ENCODE measurements at places on chromosomes 5 and 9.

GRCh38 chr9:30757723-30758122, 1626.7 kb upstream of the ACO1 start:
- no peak for DNase-seq

DNA sequence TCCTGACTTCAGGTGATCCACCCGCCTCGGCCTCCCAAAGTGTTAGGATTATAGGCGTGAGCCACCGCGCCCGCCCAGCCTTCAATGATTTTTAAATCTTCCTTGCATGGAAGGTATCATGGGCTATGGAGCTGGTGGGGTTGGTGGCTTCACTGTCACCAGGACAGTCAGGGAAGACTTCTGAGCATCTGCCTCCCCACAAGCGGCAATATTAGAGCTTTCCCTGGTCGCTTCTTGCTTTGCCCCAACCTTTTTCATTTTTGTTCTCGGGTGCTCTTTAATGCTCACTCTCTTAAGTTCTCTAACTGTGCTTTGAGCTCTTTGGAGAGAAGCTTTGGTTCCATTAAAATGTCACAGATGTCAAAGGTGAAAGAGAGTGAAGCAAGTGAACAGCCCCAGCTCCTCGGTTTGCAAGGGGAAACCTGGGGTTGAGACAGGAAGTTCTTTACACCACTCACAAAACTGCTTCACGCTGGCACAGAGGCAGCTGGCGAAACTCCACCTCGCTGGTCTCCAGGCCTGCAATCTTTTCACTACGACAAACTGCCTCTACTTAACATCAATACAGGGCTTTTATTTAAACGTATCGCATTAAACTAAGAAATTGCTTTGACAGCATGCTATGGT, 142.5 kb upstream of the RETREG1 start:
- no peak for DNase-seq

DNA sequence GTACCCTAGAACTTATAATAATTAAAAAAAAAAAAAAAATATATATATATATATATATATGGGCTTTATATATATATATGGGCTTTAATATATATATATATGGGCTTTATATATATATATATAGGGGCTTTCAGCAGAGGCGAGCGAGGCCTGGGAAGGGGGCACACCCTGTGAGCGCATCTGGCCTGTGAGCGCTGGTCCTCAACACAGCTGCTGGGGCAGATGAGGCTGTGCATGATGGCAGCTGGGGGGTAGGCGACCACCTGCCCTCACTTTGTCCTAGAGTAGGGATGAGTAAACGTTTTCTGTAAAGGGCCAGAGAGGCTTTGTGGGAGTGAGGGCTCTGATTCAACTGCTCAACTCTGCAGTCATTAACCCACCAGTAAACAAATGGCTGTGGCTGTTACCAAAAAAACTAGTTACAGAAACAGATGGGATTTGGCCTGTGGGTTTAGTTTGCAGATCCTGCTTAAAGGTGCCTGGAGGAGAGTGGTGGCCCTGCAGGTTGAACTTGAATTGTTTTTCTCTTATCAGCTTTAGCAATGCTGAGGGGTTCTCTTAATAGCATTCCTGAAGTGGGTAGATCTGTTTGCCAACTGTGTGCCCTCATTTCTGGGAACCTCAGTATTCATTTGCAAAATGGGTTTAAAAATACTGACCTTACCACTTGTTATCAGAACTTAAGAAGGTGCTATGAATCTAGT, 88.1 kb upstream of the EPB41L4B start:
- no peak for DNase-seq

DNA sequence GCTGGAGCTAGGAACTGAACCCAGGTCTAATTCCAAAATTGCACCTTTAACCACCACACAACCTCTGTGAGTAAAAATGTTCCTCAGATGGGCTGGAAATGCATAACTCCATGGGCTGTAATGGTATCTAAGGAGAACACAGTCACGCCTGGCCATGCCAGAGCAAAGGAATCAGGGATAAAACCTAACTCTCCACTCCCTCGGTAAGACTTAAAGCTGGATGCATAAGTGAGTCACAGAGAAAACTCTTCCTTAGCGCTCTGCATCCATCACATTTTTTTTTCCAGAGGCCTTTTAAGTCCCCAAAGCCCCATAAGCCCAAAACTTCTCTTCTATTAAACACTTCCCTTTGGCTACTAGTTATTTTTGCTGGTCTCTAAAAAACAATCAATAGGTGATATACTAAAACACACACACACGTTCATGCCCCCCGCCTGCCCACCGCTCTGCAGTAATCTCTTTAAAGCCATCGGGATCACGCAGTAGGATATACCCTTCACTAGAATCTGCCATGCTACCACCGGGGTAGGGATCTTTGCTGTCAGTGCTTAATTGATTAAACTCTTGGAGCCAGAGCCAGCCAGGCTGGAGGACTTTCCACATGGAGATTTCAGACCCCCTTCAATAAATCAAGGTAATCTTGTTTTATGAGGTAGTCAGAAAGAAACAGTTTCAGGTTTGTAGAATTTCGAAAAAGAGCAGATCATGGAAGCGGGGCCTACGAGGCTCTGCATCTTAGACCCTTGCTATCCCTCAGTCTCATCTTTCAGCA, 212.9 kb downstream of the MAPKAP1 start:
- no peak for DNase-seq

DNA sequence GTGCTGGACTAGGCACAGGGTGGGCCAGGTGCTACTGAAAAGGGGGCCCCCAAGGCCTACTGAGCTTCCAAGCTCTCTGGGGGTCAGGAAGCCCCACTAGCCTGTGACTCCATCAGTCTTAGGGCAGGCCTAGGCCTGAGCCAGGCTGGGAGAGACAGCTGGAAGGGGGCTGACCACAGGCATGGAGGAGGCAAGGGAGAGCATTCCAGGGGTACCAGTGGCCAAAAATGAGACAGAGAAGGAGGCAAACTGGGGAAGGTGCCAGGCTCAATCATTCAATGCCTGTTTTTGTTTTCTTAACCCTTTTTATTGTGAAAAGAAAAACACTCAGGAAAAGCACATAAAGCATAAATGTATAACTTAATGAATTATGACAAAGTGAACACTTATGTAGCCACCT, 26.2 kb upstream of the TCF7 start:
- DNase-seq = no peak

GRCh38 chr9:74282526-74283253, 214.4 kb upstream of the RORB start:
- DNase-seq = no peak

- DNase-seq = no peak
Observed at GRCh38 chr9:20611691-20612287, 10.5 kb downstream of the MLLT3 start.

- DNase-seq = no peak
Observed at GRCh38 chr5:66553916-66554575, 42.1 kb upstream of the MAST4 start.

GRCh38 chr5:171629628-171630349, 155.8 kb upstream of the SMIM23 start:
- DNase-seq = no peak

DNA sequence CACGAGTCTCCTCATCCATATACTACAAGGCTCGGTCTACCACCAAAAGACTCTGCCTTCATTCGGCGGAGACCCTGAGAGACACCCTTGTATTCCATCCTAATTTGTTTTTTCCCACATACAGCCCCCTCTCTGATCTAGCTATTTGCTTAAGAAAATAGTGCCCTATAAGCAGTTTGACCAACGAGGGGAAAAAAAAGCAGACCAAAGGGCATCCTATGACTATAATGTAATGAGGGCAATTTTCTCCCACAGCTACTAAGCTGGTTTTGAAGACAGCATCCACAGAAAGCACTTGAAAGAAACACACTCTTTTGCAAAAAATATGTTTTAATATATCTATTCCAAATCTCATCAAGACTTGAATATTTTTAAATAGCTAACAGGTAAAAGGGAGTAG, 147.8 kb downstream of the MLLT3 start:
- DNase-seq = no peak

- DNase-seq = no peak
Observed at GRCh38 chr9:13688223-13688989, 408.9 kb upstream of the MPDZ start.

DNA sequence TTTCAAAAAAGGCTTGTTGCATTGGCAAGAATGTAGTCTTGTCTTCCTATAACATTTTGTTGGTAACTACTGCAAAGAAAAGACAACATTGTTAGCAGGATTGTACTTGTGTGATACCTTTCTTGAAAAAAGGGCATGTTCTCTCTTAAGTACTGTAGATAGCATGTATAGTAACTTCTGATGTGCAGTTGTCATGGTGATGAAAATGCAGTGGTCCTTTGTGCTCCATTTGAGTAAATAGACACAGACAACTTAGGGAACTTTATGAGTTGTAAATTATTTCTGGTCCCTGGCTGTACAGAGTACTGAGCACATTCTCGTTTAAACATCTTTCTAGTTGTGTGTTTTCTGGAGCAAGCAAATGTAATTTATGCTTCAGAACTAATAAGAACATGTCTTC, 103.3 kb downstream of the CD180 start:
- DNase-seq = no peak

DNA sequence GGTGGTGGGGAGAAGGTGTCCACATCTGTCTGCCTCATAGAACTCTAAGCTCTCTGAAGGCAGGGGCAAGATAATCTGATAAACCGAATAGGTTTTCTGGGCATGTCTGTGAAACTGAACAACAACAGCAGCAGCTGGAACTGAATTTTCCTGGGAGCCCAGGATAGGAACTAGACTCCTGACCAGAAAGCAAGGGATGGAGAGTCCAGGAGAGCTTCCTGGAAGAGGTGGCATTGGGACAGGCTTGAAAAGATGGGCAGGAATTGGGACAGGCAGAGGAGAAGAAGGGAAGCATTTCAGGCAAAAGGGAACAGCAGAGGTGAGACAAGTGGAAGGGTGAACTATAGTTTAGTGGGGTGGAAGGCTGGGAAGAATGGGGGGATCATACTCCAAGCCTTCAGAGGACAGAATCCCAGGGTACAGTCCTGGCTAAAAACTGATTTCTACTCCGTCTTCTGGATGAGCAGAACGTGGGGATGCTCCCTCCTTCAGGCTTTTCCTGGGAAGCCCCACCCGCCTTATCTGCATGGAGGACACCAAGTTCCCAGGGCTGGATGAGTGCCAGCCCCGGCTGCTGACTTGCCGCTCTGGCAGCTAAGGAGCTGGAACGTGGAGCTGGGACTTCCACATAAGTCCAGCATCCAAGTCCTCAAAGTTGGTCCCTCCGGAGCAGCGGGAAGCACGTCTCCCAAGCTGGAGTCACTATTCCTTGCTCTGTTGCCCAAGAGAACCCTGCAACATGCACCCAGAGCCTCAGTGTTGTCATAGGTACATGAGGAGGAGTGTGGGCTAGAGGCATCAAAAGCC, 13.9 kb upstream of the KIF12 start:
- no peak for DNase-seq

GRCh38 chr5:67672636-67673035, 476.0 kb upstream of the CD180 start:
- DNase-seq = no peak

DNA sequence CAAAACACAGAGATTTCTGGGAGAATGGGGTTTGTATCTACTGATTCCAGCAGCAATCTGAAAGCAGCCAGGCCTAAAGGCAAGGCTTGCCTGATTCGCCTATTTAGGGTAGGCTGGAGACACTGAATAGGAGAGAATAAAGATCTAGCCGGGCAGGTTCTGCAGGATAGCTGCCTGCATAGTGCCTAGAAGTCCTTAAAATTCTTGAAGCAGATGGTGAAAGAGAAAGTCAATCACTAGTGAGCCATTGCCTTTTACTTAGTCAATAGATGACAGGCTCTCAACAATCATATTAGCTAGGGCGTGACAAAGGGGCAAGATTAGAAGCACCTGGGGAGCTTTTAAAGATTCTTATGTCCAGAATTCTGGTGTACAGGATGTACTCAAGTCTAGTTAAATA, 522.7 kb downstream of the HTR1A start:
- no peak for DNase-seq

DNA sequence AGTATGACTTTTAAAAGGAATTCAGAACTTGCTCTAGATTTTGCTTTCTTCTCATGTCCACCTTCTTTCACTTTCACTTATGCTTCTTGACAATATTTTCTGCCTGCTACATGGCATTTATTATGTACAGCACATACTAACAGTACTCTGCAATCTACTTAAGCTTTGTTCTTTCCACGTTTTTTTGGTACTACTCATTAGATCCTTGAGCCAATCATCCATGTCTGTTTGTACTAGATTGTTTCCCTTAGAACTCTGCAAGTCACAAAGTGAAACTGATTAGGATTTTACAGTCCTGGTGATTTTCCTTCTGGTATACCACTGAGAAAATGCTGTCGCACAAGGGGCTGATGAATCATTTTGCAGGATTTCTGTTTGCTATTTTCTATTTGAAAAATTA, 78.3 kb downstream of the PARP8 start:
- DNase-seq = no peak

DNA sequence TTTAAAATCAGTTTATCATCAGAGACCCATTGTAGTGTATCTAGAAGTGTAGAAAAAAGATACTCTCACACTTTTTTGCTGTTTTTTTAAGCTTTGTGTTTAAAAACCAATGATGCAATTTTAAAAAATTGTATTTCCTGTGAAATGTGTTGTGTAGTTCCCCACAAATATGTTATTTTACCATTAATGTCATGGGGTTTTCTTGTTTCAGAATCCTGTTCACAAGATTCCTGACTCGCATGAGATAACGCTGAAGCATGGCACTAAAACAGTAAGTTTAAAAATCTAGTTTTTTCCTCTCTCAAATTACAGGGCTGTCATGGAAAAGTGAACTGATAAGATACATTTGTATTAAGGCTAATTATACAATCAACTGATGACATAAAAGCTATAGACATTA, 58.6 kb downstream of the WDR70 start:
- no peak for DNase-seq

GRCh38 chr5:24497591-24498157, 147.1 kb downstream of the CDH10 start:
- no peak for DNase-seq
